ENCODE measurements at places on chromosomes 3 and 15.

DNA sequence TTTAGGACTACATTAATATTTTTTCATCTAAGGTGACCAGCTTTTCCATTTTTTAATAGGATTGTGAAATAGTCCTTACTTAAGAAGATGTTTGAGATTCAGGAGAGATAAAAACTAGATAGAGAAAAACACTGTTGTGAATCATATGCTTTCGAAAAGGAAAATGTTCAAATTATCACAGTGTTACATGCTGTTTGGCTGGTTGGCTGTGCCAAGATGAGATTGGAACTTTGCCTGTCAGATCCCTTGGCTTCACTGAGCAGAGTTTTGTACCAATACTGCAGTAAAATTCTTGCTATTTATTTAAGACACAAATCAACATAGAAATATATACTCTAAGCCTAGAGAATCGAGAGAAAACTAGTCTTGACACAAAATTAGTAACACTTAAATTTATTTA, 117.2 kb downstream of the OXSM start:
- DNase-seq, result no peak

GRCh38 chr3:13494463-13495350, 14.6 kb downstream of the HDAC11 start:
- no peak for DNase-seq

DNA sequence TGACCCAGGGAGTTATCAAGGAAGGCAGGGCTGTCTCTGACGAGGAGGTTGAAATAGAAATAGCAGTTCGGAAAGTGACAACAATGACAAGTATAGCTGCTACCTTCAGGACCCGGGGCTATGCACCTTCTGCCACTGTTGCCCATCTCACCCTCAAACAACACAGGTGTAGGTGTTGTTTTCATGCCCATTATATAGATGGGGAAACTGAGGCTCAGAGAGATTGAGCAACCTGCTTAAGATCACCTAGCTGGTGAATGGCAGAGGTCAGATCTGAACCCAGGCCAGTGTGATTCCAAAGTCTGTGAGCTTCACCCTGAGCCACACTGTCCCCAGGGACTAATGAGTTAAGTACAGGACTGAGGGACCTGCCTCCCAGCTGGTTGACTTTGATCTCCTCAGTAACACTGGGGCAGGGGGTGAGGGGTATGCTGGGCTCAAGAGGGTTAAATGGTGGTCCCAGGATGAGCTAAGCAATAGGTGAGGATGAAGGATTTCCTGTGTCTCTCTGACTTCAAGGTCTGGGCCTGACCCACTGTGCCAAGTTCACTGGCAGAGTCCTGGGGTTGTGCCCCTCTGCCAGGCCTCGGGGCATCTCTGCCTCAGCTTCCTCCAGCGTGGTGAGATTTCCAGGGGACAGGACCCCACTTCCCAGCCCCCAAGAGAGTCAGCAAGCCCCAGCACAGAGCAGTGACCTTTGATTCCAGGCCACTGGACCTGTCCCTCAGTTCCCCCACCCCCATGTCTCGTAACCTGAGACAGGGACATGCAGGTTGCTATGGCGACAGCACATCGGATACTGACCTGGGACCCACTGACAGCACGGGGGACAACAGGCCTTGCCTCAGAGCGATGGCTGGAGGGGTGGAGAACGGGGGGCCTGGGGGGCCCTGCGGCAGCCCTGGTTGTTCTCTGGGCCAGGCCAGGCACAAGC, 35.0 kb downstream of the ATP2B2 start:
- DNase-seq, result no peak

- DNase-seq, result peak; percentile 93
These were observed 2.2 kb downstream of the FOXB1 start for GRCh38 chr15:60006203-60006862.

GRCh38 chr15:63211092-63211490, 21.7 kb downstream of the RAB8B start:
- DNase-seq, result no peak

GRCh38 chr3:159839561-159840379, 148.9 kb upstream of the IL12A start:
- DNase-seq, result no peak

- no peak for DNase-seq
These were observed 104.9 kb downstream of the OCA2 start for GRCh38 chr15:27993996-27994780.

DNA sequence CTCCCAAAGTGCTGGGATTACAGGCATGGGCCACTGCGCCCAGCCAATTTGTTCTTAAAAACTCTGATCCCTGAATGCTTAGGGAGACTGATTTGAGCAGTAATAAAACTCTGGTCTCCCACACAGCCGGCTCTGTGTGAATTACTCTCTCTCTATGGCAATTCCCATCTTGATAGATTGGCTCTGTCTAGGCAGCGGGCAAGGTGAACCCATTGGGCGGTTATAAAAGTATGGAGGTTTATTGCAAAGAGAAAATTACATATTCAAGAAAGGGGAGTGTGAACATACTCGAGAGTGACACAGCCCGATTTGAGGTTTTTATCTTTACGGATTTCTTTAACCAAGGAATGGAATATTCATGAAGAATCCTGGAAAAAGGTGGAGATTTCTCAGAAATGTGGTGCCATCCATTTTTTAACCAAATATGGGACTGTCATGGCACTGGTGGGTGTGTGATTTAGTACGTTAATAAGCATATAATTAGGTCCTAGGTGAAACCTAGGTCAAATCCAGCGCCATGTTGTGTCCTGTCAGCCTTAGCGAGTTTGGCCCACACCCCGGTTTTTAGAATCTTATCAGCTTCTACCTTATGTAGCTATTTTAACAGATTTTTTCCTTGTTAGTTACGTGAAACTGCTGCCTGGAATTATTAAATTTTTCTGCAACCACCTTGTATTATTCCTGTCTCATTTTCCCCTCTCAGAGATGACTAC, 7.2 kb upstream of the GMPS start:
- no peak for DNase-seq

- DNase-seq, result peak; percentile 36
These were observed 897 bp downstream of the RAD54L2 start for GRCh38 chr3:51539291-51539941.

GRCh38 chr3:16536996-16537395, 23.5 kb upstream of the RFTN1 start:
- DNase-seq, result no peak

- DNase-seq, result no peak
These were observed 408.9 kb upstream of the THBS1 start for GRCh38 chr15:39171944-39172368.

GRCh38 chr15:39400821-39401550, 179.9 kb upstream of the THBS1 start:
- no peak for DNase-seq

DNA sequence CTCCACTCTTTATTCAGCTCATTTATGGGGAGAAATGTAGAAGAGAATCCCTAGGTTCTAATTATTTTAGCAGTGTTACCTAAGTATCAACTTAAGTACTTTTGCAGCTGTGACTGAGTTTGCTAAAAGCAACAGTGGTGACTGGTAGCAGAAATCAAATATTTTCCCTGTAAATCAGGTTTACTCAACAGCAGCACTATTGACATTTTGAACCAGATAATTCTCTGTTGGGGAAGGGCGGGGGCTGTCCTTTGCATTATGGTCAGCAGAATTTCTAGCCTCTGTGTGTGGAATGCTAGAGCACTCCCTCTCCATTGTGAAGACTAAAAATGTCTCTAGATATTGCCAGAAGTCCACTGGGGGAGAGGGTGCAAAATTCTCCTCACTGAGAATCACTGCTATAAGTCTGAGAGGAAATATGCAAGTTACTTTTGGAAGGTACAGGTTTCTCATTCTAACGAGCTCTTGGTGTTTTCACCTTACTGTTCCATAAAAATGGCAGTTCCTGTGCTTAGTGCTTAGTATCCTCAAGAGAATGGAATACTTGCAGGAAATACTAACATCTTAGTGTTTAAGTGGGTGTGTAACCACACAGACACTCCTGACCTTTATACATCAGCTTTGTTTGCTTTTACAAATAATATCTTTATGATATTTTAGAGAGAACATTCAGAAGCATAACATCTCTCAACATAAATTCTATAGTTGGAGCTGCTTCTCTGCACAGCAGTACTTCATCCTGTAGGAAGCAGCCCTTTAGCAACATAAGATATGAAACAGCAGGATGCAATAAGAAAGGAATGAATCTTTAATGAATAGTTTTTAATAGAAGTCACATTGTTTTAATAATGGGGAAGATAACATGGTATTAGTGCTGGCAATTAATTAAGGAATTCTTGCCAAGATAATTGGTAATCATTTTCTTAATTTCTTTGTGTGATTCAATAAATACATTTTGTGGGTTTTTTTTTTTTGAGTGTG, 246.5 kb upstream of the GOLIM4 start:
- no peak for DNase-seq

DNA sequence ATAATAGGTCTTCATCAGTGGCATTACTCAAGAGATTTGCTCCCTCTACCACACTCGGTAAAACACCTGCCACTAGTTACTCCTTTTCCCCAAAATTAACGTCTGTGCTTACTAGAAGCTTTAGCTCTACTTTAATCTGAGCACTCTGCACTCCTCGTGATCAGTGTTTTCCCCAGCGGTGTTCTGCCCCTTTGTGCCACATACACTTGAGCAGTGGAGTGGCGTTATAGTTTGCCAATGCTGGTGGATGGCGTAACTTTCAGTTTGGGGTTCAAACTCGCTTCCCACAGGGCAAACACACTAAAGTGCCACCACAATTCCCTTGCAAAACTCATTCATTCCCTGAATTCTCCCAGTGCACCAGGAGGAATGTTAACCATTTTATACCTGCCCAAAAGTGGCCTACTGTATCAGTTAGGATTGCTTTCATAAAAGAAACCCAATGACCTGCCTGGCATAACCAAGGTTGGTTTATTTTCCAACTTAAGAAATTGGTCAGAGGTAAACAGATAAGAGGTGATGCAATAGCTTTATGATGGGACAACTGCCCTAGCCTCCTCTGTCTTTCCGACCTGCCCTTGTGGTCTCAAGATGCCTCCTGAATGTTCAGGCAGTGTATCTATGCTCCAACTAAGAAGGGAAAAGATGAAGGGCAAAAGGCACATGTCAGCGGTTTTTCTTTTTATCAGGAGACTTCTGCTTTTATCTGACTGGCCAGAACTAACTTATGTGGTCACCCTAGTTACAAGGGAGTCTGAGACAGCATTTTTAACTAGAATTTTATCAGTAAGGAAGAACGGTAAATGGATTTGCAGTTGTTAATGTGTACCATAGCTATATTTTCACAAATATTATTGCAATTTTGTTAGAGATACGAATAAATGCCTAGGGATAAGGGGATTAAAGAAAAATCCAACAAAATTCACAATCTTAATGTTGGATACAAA, 83.9 kb downstream of the FSIP1 start:
- no peak for DNase-seq

- no peak for DNase-seq
These were observed 22.9 kb downstream of the MYLK start for GRCh38 chr3:123861081-123861836.

- DNase-seq, result no peak
These were observed 190.7 kb downstream of the RORA start for GRCh38 chr15:61038387-61038786.

DNA sequence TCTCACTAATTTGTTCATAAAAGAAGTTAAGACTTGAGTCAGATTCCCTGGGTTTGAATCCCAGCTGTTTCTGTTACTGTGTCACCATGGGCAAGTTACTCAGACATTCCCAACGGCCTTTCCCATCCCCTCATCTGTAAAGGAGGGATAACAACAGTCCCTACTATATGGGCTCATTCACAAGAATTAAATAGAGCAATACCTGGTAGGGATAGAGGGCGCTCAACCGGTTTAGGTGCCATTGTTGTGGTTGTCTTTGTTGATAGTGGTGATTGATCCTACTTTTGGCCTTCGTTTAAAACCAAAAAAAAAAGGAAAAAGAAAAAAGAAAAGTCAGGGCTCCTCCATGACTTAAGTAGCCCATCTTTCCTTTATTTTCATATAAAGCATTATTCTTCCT, 563.1 kb downstream of the GRM7 start:
- DNase-seq, result no peak

DNA sequence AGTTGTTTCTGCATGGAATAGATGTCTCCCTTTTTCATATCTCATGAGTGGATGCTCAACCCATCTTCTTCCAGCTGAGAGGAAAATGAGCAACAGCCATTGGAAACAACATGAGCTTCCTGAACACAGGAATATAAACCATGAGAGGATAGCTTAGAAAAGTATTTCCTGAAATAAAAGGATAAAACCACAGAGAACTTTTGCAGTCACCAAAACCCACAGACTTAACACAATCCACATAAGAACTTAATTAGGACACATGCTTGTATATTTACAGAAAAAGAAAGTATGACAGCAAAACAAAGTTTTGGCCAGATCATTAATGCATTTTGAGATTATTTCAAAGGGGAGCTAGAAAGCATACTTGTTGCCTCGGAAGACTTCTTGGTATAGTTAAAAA, 180.5 kb upstream of the RASGRP1 start:
- DNase-seq, result no peak

GRCh38 chr3:42224658-42225421, 41.1 kb downstream of the CCK start:
- no peak for DNase-seq

- DNase-seq, result no peak
These were observed 28.6 kb downstream of the PRR23E start for GRCh38 chr3:127221446-127222035.

DNA sequence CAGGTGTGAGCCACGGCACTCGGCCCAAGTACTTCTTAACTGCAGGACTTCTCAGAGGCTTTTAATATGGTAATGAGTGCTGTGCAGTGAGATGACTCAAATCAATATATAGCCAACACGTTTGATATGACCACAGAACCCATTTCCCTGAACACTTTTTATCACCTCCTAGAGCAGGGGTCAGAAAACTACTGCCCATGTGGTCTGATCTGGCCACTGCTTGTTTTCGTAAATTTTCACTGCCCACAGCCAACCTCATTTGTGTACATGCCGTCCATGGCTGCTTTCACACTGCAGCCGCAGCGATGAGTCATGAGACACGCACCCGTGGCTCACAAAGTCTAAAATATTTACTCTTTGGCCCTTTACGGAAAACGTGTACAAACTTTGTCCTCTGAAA, 179.2 kb downstream of the RORA start:
- no peak for DNase-seq

GRCh38 chr3:170499562-170500156, 81.0 kb downstream of the CLDN11 start:
- DNase-seq, result no peak

DNA sequence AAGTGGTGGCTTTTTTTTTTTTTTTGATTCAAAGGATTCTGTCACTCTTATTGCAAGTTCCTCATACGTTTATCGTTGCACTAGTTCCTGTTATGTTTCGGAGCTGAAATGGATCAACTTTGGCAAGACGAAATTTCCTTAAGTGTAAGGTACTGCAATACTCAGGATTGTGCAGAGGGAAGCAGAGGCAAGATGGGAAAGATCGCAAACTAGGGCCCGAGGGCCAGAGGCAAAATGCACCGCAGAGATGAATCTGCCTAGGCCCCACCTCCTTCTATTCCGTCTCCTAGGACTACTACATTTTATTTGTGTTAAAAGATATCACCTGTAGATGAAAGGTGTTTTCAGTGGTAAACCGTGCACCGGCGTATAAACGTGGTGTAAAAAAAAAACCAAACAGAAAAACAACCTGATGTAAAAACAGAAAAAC, 331 bp downstream of the RNU6-1 start:
- DNase-seq, result no peak

Measured in T-helper 2 cell (primary cell).